Stimulated activated CD8-positive, alpha-beta memory T cell treated with anti-CD3 and anti-CD28 coated beads, Interleukin-4, amount 100 ng/mL, for 4 hours (primary cell): ENCODE measurements at places on chromosomes 2 and 18.
A peak's percentile ranks its signal among the peaks of the same experiment; 100 is the strongest.

DNA sequence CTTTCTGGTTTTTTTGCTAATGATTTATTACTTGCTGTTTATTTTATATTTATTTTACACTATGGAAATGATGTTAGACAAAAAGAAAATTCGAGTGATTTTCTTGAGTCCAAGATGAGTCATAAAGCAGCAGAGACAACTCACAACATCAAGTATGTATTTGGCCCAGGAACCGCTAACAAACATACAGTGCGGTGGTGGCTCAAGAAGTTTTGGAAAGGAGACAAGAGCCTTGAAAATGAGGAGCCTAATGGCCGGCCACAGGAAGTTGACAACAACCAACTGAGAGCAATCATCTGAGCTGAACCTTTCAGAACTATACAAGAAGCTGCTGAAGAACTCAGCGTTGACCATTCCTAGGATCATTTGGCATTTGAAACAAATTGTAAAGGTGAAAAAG lies 594.1 kb downstream of the SATB2 start:
- no peak for DNase-seq

GRCh38 chr2:80061881-80062280 lies 242.7 kb downstream of the LRRTM1 start:
- no peak for DNase-seq

DNA sequence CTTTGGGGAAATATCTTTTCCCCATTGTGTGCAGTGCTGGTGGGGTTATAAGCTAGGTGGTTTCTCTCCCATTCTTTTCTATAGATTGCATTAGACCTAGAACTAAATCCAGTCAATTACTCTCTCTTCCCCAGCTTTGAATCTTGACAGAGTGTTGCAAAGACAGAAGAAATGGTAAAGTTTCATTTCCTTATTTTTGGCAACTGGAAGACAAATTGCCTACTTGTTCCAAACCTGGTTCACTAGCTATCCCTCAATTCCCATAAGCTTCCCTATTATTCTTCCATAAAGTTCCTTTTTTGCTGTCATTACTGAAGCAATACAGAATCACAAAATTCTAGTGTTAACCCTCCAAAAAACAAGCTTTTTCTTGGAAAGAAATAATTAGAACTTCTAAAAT lies 94.0 kb upstream of the ITGA4 start:
- DNase-seq, result no peak

GRCh38 chr2:127200962-127201361 lies 19.1 kb downstream of the CYP27C1 start:
- no peak for DNase-seq

- no peak for DNase-seq
Observed at GRCh38 chr2:54559006-54559445, 102.9 kb downstream of the SPTBN1 start.

DNA sequence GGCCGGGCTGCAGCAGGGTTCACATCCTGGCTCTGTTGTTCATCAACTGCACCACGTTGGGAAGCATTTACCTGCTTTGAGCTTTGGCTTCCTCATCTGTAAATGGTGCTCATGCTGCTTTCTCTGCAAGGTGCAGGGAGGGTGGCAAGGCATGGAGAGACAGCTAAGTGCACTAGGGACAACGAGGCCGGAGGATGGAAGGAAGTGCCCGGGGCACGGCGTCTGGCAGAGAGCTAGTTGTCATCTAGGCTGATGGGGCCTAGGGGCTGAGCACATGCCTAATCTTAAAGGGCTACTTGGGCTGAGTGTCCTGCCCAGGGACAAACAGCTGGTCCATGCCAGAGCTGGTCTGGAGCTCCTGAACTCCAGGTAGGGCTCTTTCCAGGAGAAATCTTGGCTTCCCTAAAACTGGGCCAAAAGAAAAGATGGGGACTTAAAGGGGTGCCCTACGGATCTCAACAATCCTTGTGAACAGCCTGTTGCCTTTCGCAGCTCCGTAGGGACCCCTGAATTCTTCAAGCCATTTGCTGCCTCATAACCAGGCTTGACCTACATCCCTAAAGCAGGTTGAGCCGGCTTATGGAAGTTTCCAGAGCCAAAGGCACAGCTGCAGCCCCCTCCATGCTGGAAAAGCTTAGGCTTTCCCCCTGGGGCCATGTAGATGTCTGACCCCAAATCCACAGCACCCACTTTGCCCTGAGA lies 130.8 kb downstream of the SMAD7 start:
- no peak for DNase-seq

DNA sequence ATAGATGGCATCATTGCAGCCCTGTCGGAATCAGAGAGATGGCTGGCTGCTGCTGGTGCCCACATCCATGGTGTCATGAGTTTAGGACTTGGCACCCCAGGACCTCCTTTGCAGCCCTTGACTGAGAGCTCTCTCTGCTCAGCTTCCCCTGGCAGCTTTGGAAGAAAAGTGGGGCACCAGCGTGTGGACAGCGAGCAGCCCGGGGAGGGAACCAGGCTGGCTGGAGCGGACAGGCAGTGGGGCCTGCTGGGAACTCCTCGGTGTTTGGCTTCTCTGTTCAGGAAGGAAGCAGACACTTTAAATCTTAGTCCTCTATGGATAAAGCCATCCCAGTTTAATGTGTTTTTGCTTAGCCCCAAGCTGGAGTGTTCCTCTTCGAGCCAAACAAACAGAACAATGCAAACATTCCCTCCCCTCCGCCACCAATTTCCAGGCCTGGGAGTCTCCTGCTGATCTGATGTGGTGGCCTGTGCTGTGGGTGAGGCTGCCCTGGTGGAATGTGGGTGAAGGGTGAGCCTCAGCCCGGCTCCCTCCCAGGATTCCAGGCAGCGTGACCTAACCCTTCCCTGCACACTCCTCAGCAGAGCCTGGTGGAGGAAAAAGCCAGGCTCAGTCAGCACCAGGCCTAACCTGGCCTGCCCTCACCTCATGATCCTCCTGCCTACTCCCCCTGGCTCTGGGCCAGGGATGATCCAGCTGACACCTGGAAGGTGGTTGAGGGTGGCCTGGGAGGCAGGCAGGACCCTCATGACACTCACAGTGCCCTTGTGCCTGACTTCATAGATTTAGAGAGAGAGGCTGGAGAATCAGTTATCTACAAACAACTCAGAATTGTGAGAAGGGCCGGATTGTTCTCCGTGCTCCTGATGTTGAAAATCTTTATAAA lies 21.6 kb upstream of the ITGB6 start:
- no peak for DNase-seq

DNA sequence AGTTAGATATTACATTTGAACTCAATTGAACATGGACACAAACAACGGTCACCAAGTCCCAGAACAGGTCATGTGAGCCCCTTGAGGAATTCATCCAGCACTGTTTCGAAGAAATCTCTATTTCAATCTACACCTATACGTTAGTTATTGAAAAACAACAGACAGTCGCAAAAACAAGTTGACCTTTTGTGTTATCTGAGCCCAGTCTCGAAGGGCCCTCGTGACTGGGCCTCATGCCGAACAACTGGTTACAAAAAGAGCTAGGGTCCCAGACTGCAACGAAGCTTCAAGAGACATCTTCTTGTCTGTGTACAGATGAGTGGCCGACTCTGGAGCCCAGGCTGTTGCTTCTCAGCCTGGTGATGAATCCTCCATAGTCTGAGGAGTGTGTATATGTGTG lies 5.3 kb upstream of the DSG2 start:
- DNase-seq, result no peak

DNA sequence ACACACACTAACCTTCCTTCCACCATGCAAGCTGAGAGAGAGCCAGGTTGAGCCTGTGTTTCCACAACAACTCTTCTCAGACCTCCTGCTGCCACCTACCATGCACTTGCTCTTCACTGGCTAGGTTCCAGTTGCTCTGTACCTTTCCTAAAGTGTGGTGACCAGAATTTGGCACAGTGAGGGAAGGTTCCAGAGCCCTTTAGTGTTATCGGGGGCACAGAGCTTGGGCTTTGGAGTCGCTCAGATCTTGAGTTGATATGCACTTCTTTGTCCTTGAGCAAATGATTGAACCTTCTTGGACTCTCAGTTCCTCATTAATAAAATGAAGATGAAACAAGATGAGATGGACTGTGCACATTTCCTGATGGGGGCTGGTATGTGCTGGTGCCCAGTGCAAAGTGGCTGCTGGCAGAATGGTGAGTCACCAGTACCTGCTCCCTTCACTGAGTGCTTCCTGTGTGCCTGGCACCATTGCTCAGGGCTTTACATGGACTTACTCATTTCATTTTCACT lies 47.1 kb downstream of the NEDD4L start:
- DNase-seq, result no peak

DNA sequence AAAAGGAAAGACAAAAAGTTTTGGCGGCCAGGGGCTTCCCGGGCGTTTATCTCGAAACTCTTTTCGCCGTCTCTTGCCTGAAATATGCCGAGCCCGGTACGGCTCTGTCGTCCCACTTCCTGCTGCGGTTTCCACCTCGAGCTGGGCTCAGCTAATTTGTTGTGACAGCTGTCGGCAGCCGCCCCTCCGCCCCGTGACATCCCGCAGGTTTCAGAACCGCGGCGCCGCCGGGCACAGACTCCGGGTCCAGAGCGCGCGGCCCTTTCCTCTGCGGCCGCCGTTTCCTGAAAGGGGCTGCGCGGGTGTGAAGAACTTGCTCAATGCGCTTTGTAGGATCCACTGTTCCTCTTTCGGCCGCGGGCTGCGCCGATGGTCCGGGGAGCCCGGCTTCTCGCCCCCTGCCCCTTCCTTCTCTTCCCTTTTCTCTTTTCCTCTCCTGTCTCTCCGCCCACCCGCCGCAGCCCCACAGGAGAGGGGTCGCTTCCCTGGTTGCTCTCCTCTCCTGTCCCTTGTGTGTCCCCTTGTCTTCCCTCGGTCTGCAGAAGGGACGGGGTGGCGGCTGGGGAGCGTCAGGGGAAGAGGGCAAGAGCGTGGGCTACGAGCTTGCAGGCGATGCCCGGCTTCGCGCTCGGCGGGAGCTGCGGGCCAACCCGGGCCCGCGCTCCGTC lies 648 bp downstream of the ARID5A start:
- DNase-seq, result peak; percentile 76

DNA sequence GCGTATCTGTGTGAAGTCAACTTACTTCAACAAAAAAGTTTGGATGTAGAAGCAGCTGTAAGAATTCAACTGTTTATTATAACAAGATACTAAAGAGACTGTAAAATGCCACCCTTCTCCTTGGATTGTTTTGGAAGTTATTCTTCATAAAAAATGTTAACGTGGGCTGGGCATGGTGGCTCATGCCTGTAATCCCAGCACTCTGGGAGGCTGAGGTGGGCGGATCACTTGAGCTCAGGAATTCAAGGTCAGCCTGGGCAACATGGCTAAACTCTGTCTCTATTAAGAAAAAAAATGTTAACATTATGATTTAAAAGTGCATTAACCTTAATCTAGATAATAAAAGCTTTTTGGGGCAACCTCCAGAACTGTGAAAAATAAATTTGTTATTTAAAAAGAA lies 7.7 kb downstream of the CIAO1 start:
- no peak for DNase-seq

DNA sequence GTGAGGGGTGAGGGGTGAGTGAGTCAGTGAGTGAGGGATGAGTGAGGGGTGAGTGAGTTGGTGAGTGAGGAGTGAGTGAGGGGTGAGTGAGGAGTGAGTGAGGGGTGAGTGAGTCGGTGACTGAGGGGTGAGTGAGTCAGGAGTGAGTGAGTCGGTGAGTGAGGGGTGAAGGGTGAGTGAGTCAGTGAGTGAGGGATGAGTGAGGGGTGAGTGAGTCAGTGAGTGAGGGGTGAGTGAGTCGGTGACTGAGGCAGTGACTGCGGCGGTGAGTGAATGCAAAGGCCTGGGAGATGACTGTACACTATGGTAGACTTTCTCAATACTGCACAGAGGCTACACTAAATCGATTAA lies 16.6 kb downstream of the THAP4 start:
- DNase-seq, result no peak

- no peak for DNase-seq
Observed at GRCh38 chr2:84498150-84498799, 18.0 kb upstream of the DNAH6 start.

GRCh38 chr2:175012516-175012915 lies 7.3 kb upstream of the CHN1 start:
- no peak for DNase-seq
